Stimulated activated CD8-positive, alpha-beta memory T cell treated with anti-CD3 and anti-CD28 coated beads, Interleukin-7, amount 100 ng/mL, for 48 hours (primary cell): ENCODE measurements at places on chromosomes 4 and X.

GRCh38 chr4:8216443-8217245 is 17.6 kb downstream of the SH3TC1 start:
- no peak for DNase-seq

DNA sequence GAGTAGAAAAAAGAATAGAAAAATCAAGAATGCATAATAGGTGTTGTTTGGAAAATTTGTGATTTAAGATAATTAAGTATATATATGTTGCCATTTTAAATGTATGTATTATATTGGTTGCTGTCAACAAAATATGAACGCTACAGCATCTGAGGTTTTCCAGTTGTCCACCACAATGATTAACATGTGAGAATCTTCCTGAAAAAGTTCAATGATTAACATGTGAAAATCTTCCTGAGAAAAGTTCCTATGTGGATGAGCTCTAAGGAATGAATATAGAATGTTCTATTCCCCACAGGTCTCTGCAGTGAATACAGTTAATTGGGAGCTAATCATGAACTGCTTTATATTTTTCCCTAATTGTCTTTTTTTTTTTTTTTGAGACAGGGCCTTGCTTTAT is 214.7 kb downstream of the CBR4 start:
- no peak for DNase-seq

- no peak for DNase-seq
Measured at GRCh38 chrX:121755541-121755940, 708.1 kb downstream of the GLUD2 start.

GRCh38 chr4:32192363-32192762 is 1472.2 kb downstream of the PCDH7 start:
- DNase-seq = no peak

- DNase-seq = no peak
Measured at GRCh38 chrX:135112743-135113142, 7.6 kb downstream of the ETDB start.

DNA sequence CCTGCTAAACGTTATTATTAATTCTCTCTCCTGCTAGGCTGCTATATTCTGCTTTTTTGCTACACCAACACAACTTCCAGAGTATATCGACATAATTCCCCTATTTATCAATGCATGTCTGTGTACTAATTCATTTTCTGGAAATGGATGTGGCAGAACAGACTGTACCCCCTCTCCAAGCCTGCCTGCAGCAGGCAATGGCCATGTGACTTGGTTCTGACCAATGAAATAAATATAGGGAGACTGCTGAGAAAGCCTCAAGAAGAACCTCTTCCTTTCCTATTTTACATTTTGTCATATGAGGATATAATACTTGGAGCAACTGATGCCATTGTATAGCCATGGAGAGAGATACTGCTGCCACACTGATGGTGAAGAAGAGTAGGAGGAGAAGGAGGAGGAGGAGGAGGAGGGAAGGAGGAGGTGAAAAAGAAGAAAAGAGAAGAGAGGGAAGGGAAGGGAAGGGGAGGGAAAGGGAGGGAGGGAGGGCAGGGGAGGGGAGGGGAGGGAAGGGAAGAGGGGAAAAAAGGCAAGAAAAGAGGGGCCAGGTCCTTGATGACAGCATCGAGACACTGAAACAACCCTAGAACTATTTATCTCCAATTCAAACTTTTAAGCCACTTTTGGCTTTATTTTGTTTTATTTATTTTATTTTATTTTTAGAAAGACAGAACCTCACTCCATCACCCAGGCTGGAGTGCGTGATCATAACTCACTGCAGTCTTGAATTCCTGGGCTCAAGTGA is 57.0 kb upstream of the SPP1 start:
- no peak for DNase-seq

DNA sequence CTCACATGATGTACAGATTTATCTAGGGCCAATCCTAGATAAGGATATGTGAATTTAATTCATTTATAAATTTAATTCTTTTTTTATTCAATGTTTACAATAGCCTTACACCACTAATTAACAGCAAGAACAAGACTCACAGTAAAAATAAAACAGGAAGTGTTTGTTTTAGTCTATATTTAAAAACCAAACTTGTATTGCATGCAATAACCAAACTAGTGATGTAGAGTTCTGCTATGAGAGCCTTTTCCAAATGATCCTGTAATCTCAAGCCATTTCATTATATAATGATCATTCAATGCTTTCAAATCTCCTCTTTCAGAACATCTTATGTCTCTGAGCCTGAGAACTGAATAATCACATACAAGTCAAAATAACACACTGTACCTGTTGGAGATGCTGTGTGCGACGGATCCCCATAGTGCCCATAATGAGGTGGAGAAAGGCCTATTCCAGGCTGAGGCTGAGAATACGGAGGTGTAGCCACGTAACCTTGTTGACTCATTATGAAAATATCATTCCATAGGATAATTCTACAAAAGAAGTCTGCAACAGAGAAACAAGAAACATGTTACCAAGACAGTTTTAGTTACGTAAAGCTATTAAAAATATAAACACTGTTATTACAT is 2.6 kb downstream of the SEC24D start:
- DNase-seq = no peak

DNA sequence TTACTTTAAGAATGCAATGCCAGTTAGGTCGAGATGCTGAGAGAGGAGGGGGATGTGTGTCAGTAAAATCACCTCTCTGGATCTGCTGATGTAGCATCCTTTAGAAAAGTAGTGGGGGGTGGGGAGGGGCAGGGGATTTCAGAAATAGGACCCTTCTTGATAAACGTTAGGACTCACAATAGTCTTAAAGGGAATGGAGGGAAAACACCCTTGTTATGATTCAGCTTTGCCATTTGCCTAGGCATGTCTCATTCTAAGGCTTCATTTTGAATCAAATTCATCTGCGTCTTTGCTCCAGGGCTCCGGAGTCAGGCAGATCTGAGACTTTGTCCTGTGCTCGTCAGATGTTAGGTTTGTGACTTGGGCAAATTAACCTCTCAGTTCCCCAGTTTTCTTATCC is 879 bp downstream of the SH2D1A start:
- no peak for DNase-seq

DNA sequence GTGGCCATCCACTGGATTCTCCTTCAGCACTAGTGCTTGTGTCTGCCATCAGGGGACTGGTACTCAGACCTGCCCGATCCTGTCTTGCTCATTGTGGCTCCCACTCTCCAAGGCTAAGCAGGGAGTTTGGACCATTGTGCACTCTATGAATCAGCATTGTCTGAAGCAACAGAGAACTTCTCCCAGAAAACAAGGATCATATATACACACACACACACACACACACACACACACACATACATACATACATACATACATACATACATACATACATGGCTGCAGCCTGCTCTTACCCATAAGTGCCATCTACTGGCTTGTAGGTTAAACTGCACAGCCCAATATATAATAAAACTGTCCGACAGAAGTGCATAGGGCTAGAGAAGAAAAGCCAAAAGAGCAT is 345.3 kb upstream of the LCORL start:
- DNase-seq = no peak

DNA sequence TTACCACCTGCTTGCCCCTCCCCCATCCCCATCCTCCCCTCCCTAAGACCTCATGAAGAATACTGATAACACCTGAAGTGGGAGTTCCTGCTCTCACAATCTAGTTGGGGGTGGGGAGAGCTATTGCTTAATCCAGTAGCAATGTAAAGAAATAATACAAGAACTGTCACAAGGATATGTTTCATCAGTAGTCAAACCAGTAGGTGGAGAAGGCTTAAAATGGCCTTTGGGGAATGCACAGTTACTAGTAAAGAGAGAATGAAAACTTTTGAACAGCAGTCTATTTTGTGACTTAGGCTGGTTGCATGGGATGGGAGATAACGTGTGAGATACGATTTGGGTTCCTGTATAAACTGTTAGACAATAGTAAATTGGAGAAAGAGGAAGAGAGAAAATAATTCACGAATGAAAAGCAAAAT is 6.0 kb downstream of the GALNT7 start:
- DNase-seq = no peak

DNA sequence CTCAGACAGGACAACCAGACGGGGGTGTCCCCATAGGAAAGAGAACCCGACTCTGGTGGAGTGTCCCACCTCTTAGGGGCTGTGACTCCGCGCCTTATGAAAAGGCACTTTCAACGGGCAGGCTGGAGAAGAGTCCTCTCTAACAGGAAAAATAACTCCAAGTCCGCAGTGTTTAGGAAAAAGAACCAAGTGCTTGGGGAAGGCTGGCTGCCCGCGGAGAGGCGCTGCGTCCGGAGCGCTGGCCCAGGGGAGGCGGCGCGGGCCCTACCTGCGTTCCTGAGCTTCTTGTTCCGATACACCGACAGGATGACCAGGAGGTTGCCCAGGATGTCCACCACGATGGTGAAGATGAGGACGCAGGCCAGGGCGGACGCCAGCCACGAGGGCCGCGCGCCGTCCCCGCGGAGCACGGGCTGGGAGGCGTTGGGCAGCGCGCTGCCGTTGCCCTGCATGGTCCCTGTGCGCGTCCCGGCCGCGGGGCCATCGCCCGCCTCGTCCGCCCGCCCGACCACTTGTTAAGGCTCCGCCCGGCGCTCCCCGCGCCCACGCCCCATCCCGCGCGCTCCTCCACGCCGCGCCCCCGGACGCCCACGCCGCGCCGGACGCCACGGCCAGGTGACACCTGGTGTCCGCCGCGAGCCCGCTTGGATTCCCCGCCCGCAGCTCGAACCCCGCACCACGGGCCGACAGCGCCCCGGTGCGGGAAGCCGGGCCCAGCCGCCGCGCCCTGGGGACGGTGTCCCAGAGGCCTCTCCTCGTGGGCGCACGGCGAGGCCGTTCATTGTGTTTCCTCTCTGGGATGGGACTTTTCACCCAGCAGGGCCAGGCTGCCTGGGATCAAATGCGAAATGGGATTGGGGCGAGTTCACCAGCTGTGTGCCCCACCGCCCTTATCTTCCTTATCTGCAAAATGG is at the start of gene MTNR1A:
TSS of gene MTNR1A (minus strand) at position 654 of the 914 bp plus-strand sequence. CDS start at position 452, 202 bp downstream.
- no peak for DNase-seq

GRCh38 chrX:109848461-109849050 is 115.5 kb upstream of the ACSL4 start:
- no peak for DNase-seq

DNA sequence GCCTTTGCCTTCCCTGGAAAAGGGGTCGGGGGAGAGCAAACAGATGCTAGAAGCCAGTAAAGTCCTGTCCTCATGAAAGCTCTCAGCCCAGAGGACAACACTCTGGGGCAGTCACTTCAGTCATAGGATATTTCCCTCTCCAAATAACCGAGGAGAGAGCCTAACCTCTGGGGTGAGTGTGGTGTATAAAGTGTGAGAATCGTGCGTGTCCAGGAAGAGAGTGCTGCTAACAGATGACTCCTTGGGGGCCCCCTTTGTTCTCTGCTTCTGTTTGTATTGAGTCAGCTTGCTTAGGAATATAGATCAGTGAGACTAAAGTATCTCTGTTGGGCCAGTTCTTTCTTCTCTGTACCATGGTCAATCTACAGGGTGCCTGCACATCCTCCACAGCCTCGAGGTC is 247.2 kb downstream of the PALLD start:
- DNase-seq = no peak

DNA sequence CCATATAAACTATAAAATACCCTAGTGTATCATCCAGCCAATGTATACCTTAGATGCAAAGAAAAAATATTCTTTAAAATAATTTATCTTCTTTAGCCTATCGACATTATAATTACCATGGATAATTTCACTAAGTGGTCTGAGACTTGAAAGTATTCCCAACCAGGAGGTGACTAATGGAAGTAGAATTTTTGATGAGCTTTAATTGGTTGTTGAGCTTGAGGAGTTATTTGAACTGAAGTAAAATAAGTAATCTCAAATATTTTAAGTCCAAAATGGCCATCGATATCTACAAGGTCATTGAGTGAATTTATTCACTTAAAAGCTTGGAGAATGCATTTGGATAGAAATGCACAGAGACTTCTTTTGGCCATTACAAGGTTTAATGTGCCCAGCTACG is 436.2 kb downstream of the TLL1 start:
- no peak for DNase-seq

GRCh38 chrX:19904778-19905367 is 17.5 kb upstream of the SH3KBP1 start:
- DNase-seq = no peak

- no peak for DNase-seq
Measured at GRCh38 chr4:54333657-54334056, 104.6 kb downstream of the PDGFRA start.

DNA sequence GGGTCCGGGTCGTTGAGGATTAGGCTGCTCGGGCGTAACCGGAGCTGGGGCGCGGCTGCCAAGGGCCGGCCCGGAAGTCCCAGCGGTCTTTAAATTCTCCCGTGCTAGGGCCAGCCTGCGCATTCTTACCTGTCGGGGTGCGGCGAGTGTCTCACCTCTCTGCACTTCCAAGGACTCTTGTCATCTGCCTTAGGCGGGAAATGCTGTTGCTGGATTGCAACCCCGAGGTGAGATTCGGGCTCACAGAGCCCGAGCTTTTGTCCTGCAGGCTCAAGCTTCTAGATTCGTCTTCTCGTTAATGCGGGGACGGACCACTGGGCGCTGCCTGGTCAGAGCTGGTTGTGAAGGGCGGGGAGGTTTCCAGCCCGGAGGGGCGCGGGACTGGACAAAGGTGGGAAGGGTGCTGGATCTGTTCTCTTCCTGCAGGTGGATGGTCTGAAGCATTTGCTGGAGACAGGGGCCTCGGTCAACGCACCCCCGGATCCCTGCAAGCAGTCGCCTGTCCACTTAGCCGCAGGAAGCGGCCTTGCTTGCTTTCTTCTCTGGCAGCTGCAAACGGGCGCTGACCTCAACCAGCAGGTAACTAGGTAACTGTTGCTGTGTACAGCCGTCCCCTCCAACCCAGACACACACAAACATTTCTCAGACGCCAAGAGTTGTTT is at the start of gene ANKRD37:
TSS of gene ANKRD37 (plus strand) at position 118 of the 662 bp plus-strand sequence. CDS start at position 201, 83 bp downstream.
- DNase-seq = no peak

DNA sequence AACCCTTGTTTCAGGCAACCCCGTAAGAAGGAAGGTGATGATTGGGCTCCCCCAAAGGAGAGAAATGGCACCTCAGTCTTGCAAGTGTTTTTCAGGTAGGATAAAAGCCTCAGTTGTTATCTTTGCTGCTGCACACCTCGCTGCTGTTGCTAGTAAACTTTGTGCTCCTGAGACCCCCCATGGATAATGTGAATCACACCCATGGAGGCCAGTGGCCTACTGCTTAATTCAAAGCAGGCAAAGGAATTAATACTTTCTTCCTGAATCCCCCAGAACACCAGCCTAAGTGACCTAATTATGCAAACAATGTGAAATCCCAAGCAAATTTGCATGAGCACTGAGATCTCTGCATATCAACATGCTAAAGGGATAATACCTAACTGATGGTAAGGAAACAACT is 337.5 kb downstream of the GRIA2 start:
- no peak for DNase-seq

GRCh38 chrX:114712466-114712865 is 128.6 kb downstream of the HTR2C start:
- DNase-seq = no peak

GRCh38 chr4:85459736-85460135 is 15.2 kb upstream of the ARHGAP24 start:
- DNase-seq = no peak

DNA sequence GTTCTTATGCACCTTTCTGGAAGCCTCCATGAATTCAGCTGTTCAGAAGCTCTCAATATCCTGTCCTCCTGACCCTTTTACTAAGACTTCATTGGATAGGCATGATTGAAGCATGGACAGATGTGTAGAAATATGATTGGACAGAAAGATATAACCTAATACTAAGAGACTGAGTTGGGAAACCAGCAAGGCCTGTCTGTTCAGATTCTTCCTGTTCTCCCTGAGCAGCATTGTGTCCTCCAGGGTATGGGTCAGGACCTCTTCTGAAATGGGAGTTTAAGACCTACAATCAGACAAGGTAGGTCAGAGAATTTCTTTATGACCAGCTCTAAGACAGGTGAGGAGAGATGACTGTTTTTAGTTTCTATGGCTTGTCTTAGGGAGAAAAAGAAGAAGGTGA is 23.9 kb upstream of the MAGEA11 start:
- DNase-seq = no peak

- DNase-seq = peak; percentile 72
Measured at GRCh38 chr4:1055721-1056590, 44.5 kb downstream of the FGFRL1 start.
